ENCODE measurements at places on chromosomes 6 and 20.

GRCh38 chr6:39428816-39429215 is 106.3 kb upstream of the KCNK16 start:
- DNase-seq: no peak

DNA sequence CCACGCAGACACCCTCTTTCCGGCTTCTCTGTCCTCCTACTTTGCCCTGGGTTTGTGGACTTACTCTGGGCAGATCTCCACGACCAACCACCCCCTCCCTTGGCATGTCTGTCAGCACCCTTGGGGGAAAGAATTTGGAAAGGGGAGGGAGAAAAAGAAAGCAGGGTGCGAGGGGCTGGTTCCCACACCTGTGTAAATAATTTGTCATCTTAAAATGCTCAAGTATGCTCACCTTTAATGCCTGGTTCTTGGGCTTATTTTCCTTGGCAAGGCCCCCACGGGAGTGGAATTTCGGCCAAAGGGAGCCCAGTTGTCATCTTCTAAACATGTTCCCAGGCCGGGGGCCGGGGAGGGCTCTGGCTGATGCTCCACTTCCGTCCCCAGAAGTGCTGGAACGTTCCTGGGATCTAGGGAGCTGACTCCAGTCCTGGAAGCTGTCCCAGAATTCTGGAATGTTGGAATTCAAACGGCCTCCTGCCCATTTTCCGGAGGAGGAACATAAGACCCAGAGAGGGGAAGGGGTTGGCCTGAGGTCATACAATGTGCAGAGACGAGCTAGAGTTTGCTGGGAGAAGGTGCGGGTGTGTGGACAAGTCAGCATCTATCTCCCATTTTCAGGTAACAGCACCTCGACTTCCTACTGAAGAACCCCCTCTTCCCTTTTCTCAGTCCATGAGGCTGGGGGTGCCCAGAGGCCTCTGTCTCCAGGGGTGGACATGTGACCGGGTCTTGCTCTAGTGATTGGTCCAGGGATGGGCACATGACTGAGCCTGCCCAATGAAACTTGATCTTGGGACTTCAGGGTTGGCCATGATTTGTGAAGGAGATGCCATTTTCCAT is 122.3 kb downstream of the CEBPB start:
- DNase-seq: peak; percentile 92

DNA sequence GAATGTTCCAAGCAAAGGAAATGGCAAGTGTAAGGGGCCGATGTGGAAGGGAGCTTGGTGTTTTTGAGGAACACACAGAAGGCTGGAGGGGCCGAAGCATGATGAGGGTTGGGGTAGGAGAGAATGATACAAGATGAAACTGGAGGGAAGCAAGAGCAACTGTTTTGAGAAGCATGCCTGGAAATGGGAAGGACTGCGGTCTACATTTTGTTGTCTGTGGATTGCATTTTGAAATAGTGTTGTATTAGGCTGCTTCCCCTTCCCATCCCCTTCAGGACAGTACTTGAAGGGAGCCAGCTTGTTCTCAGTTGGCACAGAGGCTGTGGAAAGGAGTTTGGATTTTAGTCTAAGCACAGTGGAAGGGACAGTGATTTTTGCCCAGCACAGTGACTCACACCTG is 2.2 kb downstream of the TM9SF4 start:
- no peak for DNase-seq

DNA sequence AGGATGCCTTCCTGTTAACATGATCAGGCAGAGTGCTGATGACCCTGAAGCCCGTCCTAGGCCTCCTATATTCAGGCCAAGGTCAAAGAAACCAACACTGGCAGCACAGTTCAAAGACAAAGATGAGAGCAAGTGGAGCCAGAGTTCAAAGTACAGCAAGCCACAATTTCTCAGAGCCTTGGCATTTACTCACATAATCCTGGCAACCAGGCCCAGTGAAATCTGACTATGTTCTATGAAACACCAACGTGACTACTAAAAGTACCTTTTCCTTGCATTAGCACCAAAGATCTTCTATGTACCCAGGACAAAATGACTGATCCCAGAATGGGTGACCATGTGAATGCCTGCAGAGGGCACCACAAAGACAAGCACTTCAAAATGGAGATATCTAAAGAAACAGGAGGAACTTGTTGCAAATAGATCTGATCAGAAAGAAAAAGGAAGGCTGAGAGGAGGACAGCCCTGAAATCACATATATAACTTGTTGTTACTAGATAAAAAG is 3.9 kb downstream of the NFS1 start:
- no peak for DNase-seq

DNA sequence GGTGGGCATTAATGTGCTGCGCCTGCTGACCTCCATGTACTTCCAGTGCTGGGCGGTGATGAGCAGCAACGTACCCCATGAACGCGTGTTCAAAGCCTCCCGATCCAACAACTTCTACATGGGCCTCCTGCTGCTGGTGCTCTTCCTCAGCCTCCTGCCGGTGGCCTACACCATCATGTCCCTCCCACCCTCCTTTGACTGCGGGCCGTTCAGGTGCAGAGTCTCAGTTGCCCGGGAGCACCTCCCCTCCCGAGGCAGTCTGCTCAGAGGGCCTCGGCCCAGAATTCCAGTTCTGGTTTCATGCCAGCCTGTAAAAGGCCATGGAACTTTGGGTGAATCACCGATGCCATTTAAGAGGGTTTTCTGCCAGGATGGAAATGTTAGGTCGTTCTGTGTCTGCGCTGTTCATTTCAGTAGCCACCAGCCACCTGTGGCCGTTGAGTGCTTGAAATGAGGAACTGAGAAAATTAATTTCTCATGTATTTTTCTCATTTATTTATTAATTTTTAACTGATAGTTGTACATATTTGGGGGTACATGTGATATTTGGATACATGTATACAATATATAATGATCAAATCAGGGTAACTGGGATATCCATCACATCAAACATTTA is 35.2 kb upstream of the NOP56 start:
- DNase-seq: no peak
